Osteocyte (in vitro differentiated cells): ENCODE measurements at places on chromosomes 1 and 21. TPM values are rescaled to one million over a fixed set of nuclear protein-coding genes. Genes with fewer than 3 reads are reported as not detected.

GRCh38 chr1:158731707-158732106 is 11.2 kb upstream of the OR6K3 start:
- DNase-seq, result no peak

- no peak for DNase-seq
Measured at GRCh38 chr1:66250075-66250474, 283.9 kb upstream of the SGIP1 start.

Gene SNX27
- total RNA-seq, result 33.9 and 35.5 TPM in 2 replicates

- DNase-seq, result peak; percentile 94
Measured at GRCh38 chr1:235067396-235068157, 61.1 kb downstream of the TOMM20 start.
